ENCODE measurements at places on chromosomes 4 and X.
A peak's percentile ranks its signal among the peaks of the same experiment; 100 is the strongest.

GRCh38 chr4:89217604-89218003 lies 90.0 kb downstream of the GPRIN3 start:
- DNase-seq = no peak

DNA sequence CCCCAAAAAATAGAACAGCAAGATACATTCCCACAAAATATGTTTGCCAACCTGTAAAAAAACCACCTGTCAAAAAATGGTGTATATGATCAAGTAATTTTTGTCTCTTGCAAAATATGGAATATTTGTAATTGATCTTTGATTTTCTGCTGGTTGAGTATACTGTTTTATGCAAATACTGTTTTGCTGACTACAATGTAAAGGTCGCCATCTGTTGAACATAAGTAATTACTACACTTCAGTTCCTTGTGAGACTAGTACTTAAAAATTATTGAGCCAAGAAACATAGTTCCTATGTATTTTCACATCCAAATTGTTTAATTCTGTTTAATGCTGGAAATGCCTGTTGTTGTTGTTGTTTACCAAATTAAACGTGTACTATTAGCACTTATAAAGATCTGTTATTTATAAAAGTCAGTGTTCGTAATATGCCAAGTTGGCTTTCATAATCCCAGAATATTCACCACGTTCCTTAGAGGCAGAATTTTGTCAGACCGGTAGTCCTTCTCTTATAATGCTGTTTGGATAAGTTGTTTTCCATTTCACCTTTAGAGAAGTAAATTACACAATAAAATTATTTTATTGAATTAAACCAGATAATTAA lies 144.2 kb downstream of the PDLIM5 start:
- peak; percentile 84 for DNase-seq

GRCh38 chrX:74343343-74344279 lies 39.6 kb downstream of the ZCCHC13 start:
- DNase-seq = peak; percentile 97

DNA sequence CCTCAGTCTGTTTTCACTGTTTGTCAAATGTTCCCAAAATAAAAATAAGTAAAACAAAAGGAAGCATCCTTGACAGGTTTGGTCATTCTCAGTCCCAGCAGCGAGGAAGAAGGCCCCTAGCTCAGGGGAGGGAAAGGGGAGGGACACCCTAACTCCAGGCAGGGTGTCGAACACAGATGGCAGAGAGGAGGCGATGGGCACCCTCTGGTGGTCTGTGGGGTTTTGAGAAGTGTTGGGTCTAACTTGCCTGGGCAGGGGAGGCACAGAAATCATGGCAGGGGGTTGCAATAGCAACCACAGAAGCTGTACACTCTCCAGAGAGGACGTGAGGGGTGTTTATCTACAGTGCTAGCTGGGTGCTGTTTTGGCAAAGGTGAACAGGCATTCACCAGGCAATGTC lies 229.8 kb upstream of the SFRP2 start:
- no peak for DNase-seq

DNA sequence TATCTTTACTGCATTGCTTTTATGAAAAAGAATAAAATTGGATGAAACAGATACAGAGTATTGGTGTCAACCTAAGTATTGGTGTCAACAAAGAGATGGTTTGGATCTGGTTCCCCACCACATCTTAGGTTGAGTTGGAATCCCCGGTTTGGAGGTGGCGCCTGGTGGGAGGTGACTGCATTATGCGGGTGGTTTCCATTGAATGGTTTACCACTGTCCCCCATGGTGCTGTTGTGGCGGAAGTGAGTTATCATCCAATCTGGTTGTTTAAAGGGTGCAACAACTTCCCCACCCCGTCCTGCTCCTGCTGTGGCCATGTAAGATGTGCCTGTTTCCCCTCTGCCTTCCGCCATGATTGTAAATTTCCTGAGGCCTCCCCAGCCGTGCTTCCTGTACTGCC lies 52.8 kb upstream of the CD99 start:
- no peak for DNase-seq

DNA sequence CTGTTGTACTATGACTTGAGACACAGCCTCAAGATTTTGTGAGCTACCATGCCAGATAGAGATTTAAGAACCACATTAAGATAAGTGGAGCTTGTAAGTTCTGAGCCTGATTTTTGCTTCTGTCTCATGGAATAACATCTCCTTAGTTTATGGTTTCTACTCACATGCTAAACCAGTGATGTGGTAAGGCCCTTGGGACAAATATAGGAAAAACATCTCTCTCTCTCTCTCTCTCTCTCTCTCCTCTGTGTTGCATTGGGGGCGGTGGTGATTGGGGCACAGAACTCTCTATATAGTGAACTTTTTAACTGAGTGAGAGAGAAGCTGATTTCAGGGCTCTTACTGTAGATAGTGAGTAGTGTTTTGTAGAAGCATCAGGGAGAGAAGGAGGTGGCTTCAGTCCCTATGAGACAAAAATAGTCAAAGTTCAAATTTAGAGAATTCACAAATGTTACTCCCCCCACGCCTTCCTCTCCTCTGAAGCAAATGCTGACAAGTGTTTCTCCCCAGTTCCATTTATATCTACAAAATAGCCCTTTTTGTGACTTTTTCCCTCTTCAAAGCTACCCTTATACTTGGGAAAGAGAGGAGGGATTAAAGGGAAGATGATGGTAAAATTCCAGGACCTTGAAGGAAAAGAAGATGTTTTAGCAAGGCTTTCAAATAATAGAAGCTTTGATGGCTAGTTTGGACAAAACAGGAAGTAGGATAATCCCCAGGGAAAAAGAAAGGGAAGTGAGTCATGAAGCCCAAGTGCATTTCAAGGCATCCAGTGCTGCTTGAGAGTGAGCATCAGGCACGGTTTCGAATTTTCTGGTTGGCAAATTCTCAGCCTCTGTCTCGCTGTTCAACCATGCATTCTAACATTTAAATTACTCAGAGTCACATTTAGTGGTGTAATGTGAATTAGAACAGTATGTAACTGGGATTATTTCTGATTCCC lies 134.3 kb upstream of the AP1S2 start:
- peak; percentile 84 for DNase-seq

GRCh38 chr4:84279678-84280077 lies 219.4 kb downstream of the NKX6-1 start:
- DNase-seq = peak; percentile 39

DNA sequence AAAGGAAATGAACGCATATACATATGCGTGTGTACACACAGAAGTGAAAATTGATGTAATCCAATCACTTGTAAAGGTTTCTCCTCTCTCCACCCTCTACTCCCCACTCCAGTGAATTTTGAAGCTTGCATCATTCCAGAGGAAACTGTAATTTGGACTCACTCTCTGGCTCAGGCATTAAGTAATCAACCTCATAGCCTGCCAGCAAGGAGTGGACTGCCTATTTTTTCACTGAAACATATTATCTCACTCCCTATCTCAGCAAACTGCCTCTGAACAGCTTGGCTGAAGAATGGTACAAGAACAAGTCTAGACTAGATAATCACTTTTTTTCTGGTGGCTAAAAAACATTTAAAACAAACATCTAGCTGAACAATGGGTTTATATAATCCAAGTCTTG lies 124.2 kb downstream of the C4orf51 start:
- peak; percentile 97 for DNase-seq

DNA sequence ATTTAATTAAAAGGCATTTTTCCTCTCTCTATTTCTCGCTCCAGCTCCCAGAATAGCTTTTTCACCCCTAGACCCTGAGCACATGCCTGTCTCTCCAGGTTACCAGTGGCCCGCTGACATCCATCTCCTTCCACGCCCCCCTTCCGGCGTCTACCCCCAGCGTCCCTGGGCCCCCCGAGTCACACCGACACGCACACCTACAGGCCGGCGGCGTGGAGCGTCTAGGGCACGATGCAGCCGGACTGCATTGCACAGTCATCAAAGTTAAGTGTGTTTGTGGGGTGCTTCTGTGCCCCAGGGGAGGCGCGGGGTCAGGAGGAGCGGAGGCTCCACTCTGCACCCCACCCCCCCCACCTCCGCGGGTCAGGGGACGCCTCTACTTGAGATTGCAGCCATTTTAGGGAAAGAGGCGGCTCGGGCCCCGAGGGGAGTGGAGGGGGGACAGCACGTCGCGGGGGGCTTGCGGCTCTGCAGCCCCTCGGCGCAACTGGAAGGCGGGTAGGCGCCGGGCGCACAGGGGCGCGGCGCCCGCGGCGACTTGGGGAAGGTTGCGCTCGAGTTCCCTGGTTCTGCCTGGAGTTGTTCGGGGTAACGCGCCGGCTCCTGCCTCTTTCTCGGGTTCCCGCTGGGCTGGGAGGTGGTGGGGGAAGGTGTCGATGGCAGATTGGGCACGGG lies 112.7 kb downstream of the DHX15 start:
- DNase-seq = no peak

DNA sequence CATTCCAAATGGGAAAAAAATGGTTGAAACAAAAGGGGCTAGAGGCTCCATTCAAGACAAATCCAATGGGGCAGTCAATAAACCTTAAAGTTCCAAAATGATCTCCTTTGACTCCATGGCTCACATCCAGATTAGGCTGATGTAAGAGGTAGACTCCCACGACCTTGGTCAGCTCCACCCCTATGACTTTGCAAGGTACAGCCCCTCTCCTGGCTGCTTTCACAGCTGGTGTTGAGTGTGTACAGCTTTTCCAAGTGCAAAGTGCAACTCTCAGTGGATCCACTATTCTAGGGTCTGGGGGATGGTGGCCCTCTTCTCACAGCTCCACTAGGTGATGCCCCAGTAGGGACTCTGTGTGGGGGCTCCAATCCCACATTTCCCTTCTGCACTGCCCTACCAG lies 21.5 kb downstream of the SULT1B1 start:
- DNase-seq = no peak

DNA sequence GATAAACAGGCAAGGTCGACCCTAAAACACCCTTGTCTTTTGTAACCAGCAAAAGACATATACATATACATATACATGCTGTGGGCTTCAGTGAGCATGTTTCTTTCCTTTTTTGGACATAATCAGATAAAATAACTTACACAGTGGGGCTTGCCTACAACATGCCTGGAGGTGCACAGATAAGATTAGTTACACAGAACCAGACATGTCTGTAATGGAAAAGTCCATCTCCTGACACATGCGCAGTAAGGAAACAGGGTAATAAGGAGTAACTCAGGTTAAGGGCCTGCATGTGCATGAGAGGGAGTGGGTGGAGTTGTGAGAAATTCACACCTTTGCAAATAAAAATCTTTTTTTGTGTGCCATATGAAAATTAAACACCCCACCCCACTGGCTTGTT lies 3.4 kb downstream of the UGT2A1 start:
- peak; percentile 8 for DNase-seq

- DNase-seq = no peak
These were observed 206.1 kb upstream of the TTC29 start for GRCh38 chr4:147151763-147152162.

DNA sequence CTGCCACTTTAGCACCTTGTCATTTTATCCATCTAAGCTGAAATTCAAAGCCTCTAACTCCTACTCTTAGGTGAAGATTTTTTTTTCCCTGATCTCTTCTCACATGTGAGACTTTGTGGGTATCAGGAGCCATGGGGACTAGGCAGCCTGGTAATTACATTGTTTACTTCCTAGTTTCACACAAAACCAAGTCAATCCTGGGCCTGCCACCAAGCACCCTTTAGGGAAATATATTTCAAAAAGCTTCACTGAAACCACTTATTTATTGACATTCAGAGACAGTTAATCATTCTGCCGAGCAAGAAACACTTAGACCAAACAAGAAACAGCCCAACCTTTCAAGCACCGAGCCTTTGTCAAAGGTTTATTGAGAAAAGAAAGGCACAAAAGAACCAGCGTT lies 200.0 kb downstream of the RELL1 start:
- no peak for DNase-seq

DNA sequence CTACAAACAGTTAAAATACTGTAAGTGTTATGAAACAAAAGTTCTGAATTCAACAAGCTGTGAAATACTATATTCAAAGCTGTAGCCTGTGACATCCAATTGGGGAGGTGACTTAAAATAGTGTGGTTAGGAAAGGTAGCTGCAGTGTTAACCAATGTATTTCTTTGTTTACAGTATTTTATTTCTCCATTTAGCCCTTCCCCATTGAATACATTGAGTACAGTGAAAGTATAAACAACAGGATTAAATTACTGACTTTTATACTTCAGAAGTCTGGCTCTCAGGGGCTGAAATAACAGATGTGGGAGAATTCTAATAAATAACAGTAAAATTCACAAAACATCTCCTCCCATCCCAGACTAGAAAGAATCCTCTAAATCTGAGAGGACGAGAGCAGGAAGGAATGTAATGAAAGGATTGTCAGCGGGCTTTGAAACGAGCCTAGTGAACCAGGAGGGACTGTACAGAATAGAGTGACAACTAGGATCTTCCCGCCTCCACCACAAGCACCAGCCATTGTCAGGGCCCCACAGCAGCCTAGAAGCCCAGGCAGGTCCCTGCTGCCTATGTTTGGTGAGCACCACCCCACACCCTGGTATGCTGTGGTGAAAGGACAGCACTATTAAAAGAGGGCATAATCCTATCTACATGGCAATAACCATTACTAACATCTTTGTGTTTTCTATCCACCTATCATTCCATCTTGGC lies 73.7 kb downstream of the SPCS3 start:
- DNase-seq = no peak

DNA sequence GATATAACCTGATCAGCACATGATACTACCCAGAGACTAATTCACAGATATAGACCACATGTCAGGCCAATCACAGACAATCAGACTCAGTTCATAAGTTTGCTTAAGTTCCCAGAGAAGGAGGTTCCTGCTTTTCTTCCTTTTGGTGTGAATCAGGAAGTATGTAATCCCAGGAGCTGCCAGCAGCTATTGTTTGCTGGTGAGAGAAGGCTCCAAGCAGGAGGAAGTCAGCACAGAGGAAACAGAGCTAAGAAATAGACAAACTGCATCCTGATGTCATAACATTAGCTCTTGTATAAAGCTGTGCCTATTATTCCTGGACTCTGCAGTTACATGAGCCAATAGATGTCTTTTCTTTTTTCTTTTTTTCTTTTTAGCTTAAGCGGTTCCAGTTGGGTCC lies 50.9 kb downstream of the UCHL1 start:
- no peak for DNase-seq
